ENCODE measurements at places on chromosomes 6 and 20. TPM values are rescaled to one million over a fixed set of nuclear protein-coding genes. Genes with fewer than 3 reads are reported as not detected.
A peak's percentile ranks its signal among the peaks of the same experiment; 100 is the strongest.

The GMDS gene
- total RNA-seq: 8.4 TPM

The VGLL2 gene
- 1.7 TPM for total RNA-seq

The BTBD3 gene
- 27.3 TPM for total RNA-seq

The FBXO5 gene
- 2.7 TPM for total RNA-seq

The TSBP1 gene
- not detected for total RNA-seq

The NKX2-4 gene
- total RNA-seq: not detected

DNA sequence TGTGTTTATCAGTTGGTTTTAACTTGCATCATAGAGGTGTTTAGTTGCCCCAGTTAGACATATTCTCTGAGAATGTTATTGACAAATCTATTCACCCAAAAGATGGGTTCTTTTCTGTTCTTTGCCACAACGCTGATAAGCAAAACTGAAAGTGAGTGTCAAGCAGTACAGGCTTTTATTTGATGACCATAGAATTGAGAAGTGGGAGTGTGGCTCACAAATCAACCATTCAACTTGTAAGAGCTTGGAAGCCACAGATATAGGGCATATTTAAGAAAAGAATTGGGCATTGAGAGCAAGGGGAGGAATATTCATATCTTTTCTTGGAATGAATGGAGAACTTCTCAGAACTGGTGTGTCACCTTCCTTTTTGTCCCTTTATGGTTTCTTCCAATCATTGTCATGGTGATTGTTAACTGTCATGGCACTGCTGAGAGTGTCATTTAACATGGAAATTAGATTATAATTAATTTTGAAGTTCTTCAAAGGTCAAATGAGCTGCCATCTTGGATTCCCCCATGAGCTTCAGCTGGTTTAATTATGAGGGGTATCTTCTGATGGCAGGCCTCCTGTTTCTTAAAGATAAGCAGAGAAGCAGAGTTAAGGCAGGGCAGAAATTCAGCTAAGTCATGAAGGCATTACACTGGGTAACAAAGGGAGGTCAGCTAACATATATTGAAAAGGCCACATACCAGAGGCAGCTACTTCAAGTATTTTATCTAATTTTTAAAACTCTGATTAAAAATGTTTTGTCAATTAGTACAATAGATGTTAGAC lies 254.0 kb upstream of the HTR1E start:
- DNase-seq: no peak

- DNase-seq: peak; percentile 40
Observed at GRCh38 chr20:2521369-2522305, 12.9 kb upstream of the ZNF343 start.

DNA sequence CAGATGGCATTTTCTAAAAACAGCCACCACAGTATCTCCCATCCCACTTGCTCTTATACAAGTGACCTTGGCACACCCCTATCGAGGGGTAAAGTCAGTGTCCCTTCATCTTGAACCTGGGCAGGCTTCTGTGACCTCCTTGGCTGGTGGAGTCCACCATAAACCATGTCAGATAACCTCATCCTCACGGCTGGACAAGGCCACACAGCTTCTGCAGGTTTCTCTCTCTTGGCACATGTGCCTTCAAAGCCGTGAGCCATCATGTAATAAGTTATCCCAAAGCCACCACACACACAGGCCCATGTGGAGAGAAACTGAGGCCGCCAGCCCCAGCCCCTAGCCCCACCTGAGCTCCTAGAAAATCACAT lies 105.4 kb downstream of the SNX5 start:
- no peak for DNase-seq

DNA sequence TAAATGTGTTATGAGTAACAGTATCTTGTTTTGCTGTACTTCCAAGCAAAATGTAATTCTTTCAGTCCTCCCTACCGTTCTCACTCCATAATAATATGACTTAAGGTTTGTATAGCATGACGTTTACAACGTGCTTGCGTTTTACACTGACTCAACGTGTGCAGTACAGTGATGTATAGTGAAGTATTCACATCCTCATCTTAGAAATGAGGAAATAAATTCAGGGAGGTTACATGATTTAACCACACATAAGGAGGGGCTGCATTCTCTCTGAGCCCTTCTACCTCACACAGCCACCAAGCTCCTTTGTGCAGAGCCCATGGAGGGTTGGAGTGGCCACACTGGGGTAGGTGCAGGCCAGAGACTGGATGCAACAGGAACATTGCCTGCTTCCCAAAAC lies 164.5 kb downstream of the MTHFD1L start:
- DNase-seq: no peak

DNA sequence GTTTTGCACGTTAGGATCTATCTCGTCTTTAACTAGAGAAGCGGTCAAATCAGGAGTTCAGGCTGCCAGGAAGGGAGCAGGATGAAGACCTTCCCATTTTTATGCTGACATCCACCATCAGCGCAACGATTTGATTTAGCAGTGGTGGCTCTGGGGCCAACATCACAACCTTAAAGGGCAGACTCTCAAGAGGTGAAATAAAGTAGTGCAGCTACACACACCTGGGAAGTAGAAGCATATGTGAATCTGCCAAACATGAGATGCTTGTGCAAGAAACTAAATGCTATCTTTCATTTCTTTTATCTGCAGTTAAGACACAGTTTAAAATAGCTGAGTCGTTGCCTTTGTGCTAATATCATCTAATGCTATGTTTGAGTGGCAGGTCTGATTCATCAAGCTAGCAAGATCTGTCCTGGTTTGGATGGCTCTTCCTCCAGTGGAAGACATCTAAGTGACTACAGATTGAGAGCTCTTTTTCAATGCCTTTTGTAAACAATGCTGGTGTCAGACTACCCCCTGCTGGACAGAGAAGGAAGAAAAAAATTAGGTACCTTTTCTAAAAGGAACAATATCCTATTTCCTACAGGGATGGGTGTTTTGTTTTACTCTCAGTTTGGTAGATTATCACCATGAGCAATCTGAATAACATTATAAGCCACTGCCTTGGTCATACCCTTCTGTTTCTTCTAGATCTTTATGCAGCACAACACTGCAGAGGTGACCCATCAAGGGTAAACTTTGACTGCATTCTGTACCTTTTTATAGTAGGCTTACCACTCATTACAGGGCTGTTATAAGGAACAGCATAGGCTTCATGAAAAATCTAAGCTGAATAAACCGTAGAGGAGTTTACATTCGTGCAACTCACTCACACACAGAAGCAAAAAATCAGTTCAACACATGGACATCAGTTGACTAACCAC lies 171.6 kb upstream of the FBXL4 start:
- DNase-seq: no peak

- no peak for DNase-seq
Observed at GRCh38 chr6:30463242-30463641, 26.1 kb upstream of the HLA-E start.

GRCh38 chr20:21920211-21920610 lies 214.7 kb downstream of the PAX1 start:
- DNase-seq: no peak

DNA sequence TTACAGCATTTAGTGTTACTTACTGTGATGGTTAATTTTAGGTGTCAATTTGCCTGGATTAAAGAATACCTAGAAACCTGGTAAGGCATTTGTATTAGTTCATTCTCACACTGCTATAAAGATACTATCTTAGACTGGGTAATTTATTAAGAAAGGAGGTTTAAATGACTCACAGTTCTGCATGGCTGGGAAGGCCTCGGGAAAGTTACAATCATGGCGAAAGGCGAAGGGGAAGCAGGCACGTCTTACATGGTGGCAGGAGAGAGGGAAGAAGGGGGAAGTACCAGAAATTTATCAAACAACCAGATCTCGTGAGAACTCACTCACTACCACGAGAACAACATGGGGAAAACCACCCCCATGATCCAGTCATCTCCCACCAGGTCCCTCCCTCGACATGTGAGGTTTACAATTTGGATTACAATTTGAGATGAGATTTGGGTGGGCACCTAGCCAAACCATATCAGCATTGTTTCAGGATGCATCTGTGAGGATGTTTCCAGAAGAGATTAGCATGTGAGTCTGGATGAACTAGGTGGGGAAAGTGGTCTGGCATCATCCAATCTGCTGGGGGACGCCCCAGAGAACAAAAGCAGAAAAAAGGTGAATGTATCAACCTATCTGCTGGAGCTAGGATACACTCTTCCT lies 76.8 kb downstream of the MKKS start:
- no peak for DNase-seq

- DNase-seq: no peak
Observed at GRCh38 chr20:3193806-3194616, 10.5 kb downstream of the DDRGK1 start.
